ENCODE measurements at places on chromosomes 16 and 17. TPM values are rescaled to one million over a fixed set of nuclear protein-coding genes. Genes with fewer than 3 reads are reported as not detected.

Gene SLC16A6
- total RNA-seq: 6.9 TPM

Gene MAP2K6
- total RNA-seq: 12.9 TPM

Gene ST6GALNAC1
- total RNA-seq: not detected

DNA sequence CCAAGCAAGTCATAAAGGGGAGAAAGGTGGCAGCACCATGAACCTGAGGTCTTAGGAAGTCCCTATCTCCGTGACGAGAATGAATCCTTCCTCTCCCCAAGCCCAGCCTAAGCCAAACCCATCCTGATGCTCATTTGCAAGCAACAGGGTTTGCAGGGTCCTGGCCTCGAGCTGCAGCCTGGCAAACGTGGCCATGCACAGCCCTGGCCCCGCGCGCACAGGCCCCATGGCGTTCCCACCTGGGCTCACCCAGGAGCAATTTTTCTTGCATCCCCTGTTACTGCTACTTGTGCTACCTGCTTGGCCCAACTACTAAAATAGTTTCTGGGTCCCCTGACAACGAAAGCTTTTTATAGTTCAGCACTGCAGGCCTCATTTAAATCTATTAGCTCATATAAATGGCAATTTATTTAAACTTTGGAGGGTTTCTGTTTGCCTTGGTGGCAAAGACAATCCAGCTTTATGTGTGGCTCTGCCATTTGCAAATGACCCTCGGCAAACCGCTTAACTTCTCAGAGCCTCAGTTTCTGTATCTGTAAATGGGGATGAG, 141.5 kb downstream of the C16orf78 start:
- no peak for DNase-seq

DNA sequence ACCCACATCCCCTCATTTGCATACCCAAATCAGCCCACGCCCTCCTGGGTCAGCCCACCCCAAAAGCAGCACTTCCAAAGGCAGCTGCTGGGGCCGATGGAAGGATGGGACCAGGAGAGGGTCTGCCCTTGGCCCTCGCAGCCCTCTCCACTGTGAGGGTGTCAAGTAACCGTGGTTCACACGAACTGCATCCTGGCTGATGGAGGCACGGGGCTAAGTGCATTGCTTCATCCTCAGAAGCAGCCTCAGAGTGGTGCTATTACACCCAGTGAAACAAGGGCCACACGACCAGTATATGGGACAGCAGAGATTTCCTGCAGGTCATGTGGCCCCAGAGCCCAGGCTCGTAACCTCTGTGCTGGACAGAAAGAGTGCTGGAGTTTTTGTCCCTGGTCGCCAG, 13.2 kb upstream of the ATP2A3 start:
- DNase-seq: no peak

- no peak for DNase-seq
Observed at GRCh38 chr16:56115817-56116576, 75.3 kb upstream of the GNAO1 start.

All from naive thymus-derived CD8-positive, alpha-beta T cell (primary cell).